ENCODE measurements at places on chromosomes 1 and 21.

DNA sequence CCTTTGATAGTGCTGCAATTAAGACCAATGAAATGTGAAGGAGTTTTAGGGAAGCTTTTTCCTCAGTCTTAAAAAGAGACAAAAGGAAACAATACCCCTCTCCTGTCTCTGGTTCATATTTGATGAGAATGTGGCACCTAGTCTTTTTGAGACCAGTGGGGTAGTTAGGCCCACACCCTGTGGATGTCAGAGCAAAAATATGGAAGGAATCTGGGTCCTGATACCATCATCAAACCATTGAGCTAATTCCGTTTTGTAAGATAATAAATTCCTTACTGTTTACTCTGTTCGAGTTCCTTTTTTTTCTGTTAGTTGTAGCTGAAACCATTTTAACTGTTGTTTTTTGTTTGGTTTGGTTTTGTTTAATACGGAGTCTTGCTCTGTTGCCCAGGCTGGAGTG lies 33.3 kb downstream of the PTPRC start:
- DNase-seq = no peak

DNA sequence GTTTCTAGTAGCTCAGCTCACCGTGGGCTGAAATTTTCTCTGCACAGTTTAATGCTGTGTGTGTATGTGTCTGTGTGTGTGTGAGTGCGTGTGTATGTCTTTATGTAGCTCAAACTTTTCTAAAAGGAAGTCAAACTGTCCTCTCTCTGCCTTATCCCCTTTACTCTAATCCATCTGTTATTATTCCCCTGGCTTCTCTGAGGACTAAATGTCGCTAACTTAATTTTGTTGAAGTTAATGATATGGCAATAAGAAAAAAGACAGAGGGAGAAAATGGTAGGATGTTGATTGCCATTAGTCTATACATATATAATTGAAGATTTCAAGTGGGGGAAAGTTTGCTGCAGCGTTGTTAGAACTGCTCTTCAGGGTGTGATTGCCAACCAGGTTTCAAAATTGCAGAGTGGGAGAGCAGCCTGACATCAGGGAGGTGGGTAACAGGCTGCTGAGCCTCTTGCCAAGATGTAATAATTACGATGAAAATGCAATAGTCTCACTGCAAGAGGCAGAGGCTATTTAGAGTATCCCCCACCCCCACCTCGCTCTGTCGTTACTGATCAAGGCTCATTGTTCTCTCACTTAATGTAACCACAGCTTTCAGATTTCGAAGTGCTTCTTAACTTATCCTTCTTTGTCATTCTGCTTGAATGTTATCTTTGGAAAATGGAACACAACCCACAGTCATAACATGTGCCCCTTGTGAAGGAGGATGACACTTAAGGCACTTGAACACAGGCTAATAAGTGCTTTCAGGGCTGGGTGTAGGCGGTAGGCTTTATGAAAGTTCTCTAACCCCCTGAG lies 559.0 kb upstream of the PLXNA2 start:
- DNase-seq = no peak

DNA sequence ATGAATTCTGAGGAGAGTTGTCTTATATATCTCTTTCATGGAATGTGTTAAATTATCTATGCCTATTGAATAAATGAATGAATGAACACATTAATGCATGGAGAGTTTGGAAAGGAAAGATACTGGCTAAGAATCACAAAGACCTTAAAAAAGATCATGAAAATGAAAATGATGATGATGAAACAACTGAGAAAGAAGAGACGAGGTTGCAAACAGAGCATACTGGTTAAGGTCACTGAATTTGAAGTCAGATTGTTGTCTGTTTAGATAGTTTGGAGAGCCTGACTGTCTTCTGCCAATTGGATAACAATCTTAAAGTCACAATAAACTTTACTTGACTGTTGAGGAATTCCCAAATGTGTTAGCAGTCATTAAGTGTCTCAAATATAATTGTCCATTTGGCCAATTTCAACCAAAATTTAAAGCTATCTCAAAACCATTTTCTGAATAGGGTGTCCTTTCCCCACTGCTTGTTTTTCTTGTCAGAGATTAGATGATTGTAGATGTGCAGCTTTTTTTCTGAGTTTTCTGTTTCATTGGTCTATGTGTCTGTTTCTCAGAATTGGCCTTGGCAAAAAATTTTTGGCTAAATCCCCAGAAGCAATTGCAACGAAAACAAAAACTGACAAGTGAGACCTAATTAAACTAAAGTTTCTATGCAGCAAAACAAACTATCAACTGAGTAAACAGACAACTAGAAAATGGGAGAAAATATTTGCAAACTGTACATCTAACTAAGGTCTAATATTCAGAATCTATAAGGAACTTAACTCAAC lies 132.2 kb downstream of the PTGER3 start:
- DNase-seq = no peak

DNA sequence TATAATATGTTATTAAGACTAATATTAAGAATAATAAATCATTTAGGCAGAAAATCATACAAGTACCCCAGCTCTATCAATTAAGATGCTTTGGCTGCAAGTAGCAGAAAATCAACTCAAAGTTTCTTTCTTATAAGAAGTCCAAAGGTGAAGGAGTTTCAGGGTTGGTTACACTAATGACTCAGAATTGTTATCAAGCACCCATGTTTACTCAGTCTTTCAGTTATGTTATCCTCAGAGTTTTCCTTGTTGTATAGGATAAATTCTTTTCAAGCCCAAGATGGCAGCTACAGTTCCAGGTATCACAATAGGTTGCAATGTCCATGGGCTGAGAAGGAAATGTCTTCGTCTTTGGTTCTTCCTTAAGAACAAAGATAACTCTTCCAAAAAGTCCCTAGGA lies 163.6 kb downstream of the TNFSF18 start:
- no peak for DNase-seq
